Omental fat pad (tissue), 4 donors: ENCODE measurements at places on chromosomes 1 and 21.

DNA sequence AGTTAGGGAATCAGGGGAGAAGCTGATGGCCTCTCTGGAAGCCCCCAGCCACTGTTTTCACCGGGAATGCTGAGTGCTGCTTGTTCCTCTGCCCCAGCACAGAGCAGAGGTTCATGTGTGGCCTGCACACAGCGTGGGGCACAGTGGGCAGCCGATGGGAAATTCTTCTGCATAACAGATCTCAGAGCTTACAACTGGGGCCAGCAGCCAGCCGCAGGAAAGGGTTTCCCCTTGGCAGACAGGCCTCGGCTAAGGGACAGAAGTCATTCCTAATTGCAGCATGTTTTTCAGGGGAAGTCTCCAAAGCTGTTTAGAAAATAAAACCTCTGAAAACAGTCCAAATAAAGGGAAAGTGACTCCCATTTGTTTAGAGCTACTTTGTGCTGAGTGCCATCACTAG lies 22.6 kb downstream of the HMGB4 start:
- DNase-seq, result no peak

DNA sequence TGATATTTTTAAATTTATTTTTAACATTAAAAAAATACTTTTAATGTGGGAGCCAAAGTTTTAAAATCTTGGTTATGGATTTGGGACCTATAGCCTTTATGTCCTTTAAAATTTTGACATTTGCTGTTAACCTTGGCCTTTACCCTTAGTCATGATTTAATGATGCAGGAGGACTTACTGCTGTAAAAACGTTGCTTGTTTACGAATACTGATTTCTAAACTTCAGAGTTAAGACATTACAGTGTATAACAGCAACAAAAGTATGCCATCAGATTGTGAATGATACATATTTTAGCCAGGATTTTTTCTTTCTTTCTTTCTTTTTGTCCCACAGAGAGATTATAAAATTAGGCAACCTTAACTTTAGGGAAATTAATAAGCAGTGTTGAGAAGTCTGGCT lies 8.9 kb downstream of the RBM15 start:
- no peak for DNase-seq

DNA sequence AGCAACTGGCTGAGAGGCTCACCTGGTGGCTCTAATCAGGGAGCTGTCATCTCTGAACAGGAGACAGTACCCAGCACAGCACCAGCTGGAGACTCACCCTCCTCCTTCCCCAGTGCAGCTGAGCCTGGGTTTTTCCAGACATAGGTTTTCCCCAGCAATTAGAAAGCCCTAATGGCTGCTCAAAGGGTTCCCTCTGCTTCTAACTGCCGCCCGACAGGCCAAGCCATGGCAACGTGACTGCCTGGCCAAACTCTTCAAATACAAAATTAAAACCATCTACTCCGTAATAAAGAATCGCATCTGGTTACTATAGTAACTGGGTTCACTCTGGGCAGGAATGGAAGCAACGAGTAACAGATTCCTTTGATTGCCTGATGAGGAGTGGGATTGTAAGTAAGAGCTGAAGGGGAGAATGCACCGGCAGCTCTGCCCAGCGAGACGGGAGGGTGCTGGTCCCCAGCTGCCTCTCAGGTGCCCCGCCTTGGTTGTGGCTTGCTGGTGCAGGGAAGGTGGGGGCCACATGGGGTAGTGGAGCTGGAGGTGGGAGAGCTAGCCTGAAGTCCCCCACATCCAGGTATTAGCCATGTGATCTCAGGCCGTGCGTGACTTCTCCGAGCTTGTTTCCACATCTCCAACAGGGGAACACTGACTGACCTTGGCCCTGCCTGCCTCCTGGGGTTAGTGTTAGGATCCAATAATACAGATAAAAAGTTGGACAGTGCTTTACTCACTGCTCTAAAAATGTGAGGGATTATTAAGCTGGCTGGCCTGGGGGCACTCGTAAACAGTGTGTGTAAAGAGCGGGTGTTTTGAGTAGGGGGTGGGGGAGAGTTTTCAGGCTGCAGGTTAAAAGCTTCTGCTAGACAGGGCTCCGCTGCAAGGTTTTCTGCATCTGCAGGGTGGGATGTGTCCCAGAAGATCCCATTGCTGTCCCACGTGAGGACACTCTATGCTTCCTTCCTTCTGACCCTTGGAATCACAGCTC lies 94.2 kb downstream of the KCNN3 start:
- no peak for DNase-seq

DNA sequence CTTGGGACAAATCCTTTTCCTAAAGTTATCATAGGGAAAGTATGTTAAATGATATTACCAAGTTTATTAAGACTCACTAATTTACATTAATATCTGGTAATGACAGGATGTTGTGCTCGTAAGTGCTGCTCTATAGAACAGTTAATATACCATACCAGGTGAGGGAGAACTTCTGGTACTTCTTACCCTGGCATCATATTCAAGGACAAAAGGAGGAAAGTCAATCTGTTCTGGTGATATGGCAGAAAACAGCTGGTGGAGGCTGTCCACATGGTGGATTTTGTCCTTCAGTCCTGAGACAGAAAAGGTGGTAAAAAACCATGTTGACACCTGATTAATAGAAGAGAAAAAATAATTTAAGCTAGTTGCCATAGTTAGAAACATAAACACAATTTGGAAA lies 51.6 kb downstream of the GDAP2 start:
- DNase-seq, result no peak

- DNase-seq, result no peak
These were observed 29.8 kb downstream of the PARP1 start for GRCh38 chr1:226378071-226378470.
